ENCODE measurements at places on chromosomes 11 and 22.

GRCh38 chr22:23829845-23830372, 8.9 kb downstream of the DERL3 start:
- no peak for DNase-seq

- DNase-seq: no peak
These were observed 21.8 kb upstream of the SLC5A12 start for GRCh38 chr11:26743622-26744021.

DNA sequence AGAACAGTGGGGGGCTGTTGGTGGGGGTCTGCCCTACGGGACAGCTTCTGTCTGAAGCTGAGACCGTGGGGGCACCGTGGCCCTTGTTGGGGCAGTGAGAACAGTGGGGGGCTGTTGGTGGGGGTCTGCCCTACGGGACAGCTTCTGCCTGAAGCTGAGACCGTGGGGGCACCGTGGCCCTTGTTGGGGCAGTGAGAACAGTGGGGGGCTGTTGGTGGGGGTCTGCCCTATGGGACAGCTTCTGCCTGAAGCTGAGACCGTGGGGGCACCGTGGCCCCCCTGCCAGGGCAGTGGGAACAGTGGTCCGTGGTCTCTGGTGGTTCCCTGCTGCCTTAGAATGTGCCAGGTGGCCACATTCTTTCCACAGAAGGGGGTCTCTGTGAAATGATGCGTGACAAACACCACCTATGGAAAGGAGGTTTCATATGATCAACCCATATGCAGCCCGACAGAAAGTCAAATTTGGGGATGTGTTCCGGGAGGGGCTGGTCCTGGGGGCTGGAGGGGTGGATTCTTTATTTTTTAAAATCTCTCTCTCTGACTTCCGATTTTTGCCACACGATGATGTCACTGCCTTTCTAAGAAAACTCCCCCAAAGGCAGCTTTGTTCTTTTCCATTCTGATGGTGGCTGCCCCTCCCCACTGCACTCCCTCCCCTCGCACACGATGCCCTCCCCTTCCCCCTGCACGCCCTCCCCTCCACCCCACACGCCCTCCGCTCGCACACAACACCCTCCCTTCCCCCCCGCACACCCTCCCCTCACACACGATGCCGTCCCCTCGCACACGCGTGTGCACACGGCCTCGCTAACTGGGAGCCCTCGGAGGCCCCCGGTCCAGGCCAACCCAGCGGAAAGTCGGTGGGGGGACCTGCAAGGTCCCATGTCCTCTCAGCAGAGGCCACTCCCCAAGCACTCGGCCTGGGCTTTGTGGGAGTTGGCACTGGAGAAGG, 1186.5 kb downstream of the BRD1 start:
- DNase-seq: no peak

DNA sequence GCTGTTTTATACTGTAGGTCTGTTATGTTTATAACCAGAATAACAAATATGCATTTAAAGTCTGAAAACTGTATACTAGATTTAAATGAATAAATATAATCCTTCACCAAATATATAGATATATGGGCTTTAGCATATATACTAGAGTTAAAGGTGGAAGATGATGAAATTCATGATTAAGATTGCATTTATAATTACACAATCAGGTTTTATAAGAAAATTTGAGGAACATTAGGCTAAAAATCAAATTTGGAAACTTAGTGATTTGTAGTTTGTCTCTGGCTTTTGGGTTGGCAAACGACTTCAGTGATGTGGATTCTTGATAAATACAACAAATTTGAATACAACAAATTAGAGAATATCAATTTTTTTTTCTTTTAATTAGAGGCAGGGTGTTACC, 10.0 kb downstream of the BCL2L13 start:
- DNase-seq: no peak

DNA sequence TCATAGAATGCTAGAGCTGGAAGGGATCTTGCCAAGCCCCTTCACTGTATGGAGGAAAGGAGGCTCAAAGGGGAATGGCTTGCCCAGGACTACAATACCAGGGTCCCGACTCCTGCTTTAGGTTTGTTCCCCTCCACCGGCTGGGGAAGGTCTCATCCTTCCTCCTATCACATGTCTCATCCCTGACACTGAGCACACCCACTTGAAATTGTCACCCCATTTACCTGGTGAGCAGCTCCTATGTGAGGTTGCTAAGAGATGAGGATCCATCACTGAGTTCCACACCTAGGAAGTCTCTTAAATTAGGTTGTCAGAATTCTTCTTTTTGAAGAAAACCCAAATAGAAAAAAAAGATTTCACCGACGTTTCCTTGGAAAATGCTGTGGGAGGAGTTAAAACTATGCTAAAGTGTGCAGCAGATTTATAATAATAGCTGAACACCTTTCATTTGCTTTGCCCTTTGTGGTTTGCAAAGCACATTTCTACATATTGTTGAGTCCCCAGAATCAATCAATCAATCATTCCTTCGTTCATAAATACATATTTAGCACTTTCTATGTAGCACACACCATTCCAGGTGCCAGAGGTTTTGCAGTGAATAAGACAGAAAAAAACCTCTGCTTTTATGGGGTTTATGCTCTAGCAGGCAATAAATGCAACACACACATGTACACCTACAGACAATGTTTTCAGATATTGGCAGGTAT, 91.7 kb downstream of the TENM4 start:
- DNase-seq: no peak

DNA sequence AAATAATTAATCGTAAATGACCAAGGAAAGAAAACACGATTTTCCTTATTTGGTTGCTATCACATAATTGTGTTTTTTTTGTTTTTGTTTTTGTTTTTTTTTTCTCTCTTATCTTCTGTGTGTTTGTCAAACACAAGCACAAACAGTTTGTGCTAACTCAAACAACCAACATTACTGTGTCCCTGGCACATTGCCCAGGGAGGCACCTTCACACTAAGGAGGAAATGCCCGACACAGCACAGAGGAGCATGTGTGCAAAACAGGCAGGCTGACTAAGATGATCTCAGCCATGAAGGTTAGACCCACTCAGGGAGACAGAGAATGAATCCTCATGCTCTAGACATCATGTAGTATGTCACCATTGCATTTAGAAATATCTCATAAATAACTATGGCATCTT, 130.1 kb downstream of the SOX6 start:
- no peak for DNase-seq

- DNase-seq: no peak
These were observed 2.9 kb downstream of the IFITM5 start for GRCh38 chr11:296171-297050.

DNA sequence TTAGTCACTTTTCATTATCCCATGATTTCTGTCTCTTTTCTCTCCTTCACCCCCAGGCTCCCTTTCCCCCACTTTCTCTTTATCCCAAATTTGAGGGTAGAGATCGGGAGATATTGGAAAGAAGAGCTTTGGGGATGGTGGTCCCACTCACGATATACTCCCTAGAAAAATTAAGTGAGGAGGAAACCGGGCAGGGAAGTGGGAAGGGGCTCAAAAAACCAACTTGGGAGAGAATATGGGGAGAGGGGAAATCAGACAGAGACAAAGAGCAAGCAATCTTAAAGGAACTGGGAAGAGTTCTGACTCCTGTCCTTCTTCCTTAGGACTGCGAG, 941 bp upstream of the DCHS1 start:
- DNase-seq: no peak

DNA sequence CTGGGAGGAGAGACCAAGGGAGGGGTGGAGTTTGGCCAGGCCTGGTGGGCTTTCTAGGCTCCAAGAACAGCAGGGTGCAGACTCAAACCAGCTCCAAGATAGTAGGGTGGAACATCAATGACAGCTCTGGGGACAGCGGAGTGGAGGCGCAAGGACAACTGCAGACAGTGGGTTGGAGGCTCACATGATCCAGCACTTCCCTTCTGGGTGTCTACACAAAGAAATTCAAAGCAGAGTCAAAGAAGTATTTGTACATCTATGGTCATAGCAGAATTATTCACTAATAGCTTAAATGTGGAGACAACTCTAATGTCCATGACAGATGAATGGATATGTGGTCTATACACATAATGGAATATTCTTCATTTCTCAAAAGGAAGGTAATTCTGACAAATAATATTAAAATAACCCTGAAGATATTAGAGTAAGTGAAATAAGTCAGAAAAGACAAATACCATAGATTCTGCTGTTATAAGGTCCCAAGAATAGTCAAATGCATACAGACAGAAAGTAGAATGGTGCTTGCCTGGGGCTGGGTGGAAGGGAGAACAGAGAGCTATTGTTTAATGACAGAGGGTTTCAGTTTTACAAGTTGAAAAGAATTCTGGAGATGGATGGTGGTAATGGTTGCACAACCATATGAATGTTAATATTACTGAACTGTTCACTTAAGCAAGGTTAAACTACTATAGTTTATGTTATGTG, 5.5 kb upstream of the GAB4 start:
- no peak for DNase-seq

DNA sequence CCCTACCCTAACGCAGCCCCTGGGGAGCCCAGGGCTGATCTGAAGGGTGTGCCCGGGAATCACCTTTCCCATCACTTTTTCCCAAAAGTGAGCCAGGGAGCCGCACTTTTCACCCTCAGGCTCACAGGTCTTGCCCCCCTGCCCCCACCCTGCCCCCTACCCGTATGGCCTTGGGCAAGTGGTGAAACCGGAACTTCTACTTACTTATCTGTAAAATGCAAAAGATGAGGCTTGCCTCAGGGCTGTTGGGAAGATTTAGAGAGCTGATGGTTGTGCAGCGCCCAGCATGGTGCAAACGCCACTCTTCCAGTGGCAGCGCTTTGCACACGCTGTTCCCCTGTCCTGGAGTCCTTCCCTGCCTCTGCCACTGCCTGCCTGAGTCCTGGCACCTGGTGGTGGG, 8.0 kb downstream of the SYT12 start:
- no peak for DNase-seq

DNA sequence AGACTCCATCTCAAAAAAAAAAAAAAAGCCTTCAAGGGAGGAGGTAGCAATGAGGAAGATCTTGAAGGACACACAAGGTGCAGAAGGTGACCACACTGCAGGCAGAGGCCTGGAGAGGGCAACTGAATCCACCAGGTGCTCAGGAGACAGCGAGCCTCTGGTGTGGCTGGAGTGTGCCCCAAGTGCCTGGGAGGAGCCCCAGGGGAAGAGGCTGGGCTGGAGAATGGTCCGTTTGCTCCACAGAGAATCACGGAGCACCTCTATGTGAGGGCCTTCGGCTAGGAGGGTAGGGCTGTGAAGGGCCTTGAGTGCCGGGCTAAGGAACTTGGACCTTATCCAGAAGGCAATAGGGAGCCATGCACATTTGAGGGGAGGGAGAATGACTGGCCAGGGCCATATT, 50.3 kb downstream of the ARRB1 start:
- DNase-seq: no peak

- no peak for DNase-seq
These were observed 2.7 kb upstream of the HBG2 start for GRCh38 chr11:5257296-5257695.

- no peak for DNase-seq
These were observed 92.9 kb downstream of the CHST1 start for GRCh38 chr11:45572354-45573123.

DNA sequence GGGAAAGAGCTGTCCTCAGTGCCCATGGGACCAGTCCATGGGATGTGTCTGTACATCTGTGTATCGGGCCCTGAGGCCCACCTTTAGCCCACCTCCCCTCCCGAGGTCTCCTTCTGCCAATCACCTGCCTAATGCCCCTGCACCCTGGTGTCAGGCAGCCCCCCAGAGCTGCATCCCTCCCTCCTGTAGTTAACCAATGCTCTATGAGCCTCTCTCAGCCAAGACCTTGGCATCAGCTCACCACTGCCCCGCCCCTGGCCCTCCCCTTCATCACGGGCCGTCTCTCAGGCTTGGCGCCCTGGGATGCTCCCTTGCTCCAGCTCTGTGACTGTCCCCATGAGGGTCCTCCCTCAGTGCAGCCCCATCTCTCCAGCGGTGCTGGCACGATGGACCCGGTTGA, 18.5 kb downstream of the MGAT3 start:
- no peak for DNase-seq

- no peak for DNase-seq
These were observed 2.0 kb downstream of the CYTH4 start for GRCh38 chr22:37284126-37284804.

DNA sequence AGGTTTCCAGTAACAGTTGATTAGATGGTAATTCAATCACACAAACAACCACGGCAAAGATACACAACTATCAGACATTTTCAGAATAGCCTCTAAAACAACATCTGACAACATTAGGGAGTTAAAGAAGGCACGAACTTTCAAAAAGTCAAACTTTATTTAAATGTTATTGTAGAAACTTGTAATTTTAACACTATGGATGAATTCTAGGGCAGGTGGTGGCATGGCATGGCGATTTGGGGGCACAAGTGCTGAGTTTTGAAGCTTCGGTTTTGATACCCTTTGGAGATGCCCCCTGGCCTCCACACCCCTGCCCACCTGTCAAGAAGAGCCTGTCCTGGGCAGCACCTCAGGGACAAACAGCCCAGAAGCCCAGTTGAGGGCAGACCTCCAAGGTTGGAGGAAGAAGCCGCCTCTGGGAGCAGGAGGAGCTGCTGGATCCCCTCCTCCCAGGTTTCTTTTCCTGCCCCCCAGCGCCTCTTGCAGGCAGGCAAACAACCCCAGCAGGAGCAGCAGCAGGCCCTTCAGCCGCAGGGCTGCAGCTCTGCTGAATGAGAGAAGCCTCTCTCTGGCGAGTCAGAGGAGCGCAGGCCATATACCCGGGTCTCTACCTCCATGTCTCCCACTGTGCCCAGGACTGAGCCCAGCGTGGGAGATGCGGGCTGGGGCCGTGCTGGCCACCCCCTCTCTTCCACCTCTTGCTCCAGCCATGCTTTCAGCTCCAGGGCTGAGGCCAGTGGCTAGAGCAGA, 102.1 kb upstream of the IGLL5 start:
- no peak for DNase-seq

DNA sequence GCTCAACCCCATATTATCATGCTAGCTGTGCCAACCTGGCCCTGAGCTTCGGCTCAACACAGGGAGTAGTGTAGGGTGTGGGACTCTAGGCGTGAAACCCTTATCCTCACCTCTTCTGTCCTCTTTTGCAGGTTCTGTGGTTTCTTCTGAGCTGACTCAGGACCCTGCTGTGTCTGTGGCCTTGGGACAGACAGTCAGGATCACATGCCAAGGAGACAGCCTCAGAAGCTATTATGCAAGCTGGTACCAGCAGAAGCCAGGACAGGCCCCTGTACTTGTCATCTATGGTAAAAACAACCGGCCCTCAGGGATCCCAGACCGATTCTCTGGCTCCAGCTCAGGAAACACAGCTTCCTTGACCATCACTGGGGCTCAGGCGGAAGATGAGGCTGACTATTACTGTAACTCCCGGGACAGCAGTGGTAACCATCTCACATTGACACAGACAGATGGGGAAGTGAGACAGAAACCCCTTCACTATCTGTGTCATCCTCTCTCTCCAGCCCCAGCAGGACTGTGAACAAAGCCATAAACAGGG, 76.4 kb downstream of the GGTLC2 start:
- DNase-seq: no peak

GRCh38 chr11:118640332-118641154, 33.1 kb downstream of the PHLDB1 start:
- DNase-seq: no peak
